Iris pigment epithelial cell (primary cell): ENCODE measurements at places on chromosomes 5 and 9.
A peak's percentile ranks its signal among the peaks of the same experiment; 100 is the strongest.

DNA sequence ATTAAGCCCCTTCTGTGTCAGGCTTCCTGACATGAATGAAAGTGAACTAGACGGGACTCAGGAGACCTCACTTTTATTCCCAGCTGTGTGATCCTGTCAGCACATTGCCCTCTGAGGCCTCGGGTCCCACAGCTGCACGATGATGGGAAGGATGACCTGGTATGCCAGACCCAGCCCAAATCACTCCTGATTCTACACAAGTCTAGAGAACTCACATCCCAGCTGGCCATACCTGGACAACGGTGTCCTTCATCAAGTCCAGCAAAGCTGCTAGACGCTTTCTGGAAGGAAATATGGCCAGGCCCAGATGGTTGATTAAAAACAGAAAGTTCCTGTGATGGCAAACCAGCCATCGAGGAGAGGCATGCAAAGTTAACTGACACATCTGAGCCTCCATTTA is 118.0 kb upstream of the FSTL4 start:
- DNase-seq, result no peak

DNA sequence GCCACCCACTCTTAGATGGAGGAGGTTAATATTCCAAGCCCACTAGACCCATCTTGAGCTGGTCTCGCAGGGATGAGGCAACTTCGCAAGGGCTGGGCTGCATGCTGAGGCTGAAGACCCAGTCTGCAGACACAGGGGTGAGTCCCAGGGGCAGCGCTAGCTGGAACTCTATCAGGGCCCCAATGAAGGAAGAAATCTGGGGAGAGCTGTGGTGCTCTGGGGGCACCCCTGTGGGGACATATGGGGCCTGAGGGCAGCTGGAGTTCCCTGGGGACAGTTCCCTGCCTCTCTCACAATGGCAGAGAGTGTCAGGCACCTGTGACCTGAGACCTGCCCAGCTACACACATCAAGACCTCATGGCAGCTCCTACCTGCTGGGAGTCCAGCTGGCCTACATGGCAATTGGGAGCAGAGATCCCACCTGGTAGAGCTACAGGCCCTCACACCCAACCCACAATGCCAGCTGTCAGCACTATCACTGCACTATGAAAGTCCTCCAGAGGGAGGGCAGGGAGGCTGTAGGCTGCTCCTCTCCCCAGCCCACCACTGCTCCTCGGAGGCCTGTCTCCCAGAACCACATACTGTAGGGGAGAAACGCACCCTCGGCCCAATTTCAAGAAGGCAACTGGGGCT is 202.2 kb downstream of the GABBR2 start:
- DNase-seq, result no peak

DNA sequence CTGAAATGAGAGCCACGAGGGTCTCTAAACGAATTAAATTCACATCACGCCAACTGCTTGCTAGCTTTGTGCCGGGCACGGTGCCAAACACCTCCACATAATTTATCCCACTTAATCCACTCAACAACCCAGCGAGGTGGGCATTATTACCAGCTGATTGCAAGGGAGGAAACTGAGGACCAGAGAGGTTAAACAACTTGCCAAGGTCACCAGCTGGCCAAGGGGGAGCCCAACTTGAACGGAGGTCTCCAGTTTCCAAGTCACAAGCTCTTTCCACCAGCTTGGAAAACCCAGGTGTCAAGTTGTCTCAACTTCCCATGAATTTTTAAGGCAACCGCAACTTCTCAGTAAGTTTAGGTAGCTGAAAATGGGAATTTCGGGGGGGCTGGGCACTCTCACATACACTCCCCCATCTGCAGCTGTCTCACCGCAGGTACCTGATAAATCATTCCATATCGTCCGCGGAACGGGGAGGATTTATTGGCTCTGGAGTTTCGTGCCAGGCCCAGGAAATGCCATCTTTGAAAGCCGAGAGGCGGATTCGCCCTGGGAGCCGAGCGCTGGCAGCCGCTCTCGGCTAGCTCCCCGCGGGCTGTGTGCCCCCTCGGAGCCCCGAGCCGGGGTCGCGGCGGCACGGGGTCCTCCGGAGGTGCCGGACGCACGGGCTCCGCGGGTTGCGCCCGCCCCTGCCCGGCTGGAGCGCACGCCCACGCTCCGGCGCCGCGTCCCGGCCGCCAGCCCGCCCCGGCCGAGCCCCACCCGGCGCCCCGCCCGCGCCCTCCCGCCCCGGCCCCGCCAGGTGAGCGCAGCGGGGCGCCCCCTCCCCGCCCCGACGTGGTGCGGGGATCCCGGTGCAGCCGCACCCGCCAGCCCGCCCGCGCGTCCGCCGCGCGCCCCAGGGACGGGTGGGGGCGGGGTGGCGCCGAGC is 617 bp downstream of the PTPN3 start:
- no peak for DNase-seq

DNA sequence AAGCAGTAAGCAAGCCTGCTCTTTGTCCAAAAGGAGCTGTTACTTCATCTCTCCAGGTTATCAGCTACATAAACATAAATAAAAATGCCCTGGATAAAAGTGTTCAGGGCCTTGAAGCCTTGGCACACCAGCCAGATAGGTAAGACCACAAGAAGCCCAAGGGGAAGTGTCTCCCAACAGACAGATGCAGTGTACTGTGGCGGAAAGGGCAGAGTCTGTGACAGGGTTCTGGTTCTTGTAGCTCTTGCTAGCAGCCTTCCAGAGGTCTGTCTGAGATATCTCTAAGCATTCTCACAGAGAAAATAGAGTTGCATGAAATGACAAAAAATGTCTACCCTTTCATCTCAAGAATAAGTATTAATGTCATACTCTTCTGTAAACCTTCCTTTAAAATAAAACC is 30.1 kb downstream of the ISOC1 start:
- no peak for DNase-seq

DNA sequence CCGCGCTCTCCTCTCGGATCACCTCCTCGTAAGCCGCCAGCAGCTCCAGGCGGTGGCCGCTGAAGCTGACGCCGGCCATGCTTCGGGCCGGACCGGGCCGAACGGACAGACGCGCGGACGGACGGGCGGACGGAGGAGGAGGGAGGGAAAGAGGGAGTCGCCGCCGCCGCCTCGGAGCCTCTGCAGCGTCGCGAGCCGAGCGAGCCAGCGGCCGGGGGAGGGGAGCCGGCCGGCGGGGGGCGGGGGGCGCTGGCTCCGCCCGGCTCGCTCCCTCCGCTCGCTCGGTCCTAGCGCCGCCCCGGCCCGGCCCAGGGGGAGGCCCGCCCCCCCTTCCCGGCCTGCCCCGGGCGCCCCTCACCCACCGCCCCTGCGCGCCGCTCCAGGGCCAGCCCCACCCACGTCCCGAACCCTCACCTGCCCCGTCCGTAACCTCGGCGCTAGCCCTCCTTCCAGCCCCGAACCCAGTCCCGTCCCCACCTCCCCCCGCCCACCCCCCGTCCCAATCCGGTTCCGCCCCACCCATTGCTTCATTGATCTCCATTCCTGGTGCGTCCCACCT is at the start of gene DBN1:
TSS of gene DBN1 (minus strand) at position 192 of the 559 bp plus-strand sequence. CDS start at position 79, 113 bp downstream.
- DNase-seq, result peak; percentile 62

GRCh38 chr9:68805890-68806517 is 101.0 kb downstream of the PIP5K1B start:
- DNase-seq, result no peak

- DNase-seq, result no peak
Measured at GRCh38 chr9:123651273-123651672, 278.7 kb downstream of the DENND1A start.

- no peak for DNase-seq
Measured at GRCh38 chr9:131853434-131853833, 113.6 kb upstream of the RAPGEF1 start.

DNA sequence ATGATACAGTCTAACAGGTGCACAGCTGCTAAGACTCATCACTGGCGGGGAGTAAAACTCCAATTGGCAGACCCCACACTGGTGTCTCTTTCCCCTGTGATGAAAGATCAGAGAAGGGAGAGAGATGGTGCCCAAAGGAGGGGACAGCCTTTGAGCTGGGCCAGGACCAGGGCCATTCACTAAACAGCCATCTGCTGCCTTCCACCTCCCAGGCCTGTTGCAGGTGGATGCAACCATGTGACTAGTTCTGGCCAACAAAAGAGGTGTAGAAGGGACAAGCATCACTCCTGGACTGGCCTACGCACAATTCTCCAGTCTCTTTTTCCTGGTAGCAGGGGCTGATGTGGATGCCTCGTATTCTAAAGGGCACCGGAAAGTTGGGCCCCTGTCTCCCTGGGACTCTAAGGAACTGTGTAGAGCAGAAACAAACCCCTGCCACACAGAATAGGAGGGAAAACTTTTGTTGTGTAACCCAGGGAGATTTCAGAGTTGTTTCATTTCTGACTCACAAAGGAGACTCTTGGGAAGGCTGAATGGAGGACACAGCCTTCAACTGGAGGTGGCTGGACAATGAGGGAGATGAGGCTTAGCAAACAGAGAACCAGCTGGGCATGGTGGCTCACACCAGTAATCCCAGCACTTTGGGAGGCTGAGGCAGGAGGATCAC is 26.9 kb downstream of the TNIP1 start:
- DNase-seq, result no peak

DNA sequence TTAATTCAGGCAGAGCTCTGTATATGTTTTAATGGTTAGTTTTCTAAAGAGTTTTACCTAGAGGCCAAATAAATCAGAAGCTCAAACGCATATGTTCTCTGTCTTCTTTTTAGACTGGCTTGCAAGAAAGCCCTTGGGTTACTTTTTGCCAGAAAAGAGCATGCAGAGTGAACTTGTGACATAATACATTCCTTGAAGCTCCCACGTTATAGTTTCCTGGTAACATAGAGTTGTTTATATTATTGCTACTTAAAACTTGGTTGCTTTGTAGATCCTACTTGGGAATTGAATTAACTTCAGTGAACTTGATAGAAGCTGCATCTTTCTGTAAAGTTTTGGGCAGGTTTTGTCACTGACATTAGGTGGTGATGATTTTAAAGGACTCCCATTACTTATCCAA is 102.9 kb downstream of the C9orf152 start:
- DNase-seq, result peak; percentile 88

DNA sequence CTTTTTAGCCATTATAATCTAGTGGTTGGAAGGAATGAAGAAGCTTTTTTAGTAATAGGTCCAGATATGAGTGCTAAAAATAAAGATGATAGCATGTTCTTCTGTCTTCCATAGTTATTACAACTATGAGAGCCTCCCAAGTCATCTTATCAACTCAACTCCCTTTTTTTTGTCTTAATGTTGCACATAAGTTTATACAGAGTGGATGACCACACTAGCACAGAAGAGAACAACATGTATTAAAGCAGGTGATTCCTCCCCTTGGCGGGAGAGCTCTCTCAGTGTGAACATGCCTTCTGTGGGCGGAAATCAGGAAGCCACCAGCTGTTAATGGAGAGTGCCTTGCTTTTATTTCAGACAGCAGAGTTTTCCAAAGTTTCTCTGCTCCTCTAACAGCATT is 40.1 kb upstream of the STX17 start:
- no peak for DNase-seq

- no peak for DNase-seq
Measured at GRCh38 chr5:113896789-113897188, 383.3 kb downstream of the YTHDC2 start.

DNA sequence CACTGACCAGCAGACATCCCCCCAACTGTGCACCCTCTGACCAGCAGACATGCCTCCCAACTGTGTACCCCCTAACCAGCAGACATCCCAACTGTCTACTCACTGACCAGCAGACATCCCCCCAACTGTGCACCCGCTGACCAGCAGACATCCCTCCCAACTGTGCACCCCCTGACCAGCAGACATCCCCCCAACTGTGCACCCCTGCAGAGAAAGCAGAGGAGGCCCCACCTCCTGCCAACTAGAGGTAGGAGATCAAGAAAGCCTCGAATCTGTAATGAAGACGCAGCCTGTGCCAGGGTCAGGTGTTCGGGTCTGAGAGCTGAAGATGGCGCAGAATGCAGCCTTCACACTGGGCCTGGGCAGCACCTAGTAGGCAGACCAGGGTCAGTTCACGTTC is 29.8 kb upstream of the NSMF start:
- no peak for DNase-seq

DNA sequence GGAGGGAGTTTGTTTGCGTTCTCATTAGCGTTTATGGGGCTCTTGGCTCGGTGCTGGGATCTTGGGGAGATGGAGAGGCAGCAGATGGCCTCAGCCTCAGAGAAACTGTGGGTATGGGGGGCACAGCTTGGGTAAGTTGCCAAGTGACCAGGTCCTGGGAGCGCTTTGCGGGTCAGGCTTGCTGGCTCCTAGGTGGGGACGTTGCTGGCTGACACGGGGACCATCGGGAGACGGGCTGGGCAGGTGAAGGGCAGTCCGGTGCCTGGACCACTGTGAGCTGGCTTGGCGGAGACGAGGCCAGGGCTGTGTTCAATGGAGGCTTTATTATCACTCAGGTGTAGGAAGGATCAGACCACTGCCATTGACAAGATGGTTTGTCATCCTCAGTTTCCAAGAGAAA is 30.0 kb downstream of the FGD3 start:
- no peak for DNase-seq

DNA sequence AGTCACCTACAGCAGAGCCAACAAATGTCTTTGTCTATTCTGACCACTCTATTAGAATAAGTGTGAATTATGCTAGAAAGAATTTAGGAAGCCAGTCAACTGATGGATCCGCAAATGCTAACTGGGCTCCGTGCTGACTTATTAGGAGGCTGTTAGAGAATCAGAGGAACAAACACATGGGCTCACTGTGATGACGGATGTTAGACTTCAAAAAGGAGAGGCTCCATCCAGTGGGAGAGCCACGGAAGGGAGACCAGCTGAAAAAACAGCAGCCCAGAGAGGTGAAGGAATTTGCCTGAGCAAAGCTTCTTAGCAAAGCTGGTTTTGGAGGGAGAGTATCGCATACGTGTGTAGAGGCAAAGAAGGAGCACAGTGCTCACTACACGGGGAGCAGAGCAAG is 5.8 kb upstream of the TGFBI start:
- DNase-seq, result no peak

DNA sequence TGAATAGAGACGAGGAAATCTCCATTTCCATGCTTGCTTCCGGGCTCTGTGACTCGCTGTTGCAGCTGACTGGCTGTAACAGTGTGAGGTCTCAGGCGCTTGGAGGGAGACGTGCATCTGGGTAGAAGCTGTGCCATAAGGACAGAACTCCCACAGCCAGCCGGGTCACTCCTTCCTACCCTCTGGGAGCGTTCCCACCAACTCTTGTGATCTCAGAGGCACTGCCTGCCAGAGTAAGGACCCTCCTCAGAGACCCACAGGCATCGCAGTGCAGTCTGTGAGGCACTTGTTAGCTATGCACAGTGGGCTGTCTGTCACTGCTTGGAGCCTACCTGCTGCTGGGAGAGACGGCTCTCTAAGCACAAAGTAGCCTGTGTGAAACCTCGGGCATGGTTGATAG is 203.4 kb upstream of the SEMA6A start:
- DNase-seq, result no peak
